AG04450 (cell line): ENCODE measurements at places on chromosomes 2 and 18. TPM values are rescaled to one million over a fixed set of nuclear protein-coding genes. Genes with fewer than 3 reads are reported as not detected.

The PGAP1 gene
- polyA plus RNA-seq, result 4.7 and 6.4 TPM in 2 replicates

The NYAP2 gene
- not detected in 2 replicates for polyA plus RNA-seq

The RNF152 gene
- polyA plus RNA-seq, result 5.0 and 7.4 TPM in 2 replicates

The TNFAIP6 gene
- polyA plus RNA-seq, result 16.6 and 24.6 TPM in 2 replicates

The ZNF892 gene
- 1.6 TPM in 2 replicates for polyA plus RNA-seq

DNA sequence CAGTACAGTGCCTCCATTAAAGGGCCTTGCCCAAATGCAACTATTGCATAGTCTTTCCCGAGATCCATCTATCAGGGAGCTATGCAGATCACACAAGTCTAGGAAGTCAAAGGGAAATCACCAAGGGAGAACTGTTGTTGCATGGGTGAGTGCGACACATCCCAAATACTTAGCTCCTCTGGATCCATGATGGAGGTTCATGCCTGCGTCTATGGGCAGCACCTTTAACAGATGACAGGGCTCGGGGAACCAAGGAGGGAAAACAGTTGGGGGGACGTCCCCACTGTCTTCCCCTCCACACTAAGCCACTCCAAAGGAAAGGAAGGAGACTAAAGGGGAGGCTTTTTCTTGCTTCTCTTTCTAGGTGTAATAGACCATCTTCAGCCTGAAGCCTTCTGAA lies 552.8 kb upstream of the PKDCC start:
- no peak for DNase-seq

DNA sequence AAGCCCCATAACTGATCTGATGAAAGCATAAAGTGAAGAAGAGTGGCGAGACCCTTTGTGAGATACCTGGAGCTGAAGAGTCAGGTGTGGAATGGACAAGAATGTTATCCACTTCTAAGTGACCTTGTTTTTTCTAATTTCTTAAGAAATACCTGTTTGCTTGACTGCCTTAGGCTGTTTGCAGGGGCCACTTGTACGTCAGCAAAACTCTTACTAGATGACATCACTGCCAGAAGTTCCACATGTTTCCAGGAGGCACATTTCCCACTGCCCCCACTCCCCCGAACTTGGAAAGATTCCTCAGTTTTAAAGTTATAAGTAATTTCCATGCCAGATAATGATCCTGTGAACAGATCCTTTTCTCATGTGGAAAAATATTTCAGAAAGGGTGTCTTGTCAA lies 8.0 kb downstream of the EPAS1 start:
- no peak for DNase-seq

- DNase-seq, result no peak
These were observed 18.9 kb downstream of the KRTCAP3 start for GRCh38 chr2:27461118-27461517.

DNA sequence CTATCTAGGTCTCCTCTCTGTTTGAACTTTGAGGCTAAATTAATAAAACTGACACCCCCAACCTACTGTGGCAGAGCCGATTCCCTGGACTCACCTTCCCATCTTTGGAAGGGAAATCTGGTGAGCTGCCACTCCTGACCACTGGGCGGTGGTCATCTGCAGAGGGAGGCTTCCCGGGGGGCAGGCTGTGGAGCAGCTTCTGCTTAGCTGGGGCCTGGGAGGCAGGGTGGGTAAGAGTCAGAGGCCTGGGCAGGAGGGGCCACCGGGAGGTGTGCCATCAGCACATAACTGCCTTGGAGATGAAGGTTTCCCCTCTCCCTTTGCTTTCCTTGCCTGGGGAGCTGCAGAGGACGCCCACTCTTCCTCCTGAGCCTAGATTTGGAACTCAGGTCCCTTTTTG lies 2.3 kb upstream of the NPPC start:
- no peak for DNase-seq

DNA sequence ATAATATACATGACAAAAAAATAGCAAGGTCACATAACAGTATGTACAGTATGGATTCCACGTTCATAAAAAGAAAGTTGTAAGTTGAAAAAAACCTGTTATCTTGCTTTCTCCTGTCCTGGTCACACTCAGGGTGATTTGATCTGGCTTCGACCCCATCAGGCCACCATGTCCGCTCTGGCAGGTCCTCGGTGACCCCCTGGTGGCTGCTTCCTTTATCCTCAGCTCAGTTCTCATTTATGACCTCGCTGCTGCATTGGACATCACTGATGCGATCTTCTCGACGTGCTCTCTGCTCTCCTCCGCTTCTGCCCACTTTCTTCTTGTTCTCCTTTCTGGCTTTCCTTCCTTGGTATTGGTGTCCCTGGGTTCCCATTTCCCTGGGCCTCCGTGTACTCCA lies 29.7 kb downstream of the DGKD start:
- DNase-seq, result no peak

DNA sequence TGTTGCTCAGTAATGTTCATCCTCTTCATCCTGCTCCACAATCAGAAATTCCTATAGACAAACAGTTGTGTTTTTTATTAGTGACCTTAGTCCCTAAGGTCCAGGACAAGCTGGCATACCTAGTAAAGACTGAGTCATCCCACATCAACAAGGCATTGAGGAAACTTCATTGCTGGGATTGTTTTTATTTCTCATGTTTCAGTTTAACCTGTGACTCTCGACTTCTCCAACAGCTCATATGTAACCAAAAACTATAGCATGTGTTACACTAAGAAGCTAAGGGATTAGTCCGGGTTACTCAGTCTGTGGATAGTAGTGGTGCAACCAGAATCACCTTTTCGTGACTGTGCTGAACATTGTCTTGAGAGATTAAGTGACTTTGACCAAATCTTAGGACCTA lies 292.1 kb downstream of the RDH14 start:
- DNase-seq, result no peak
